ENCODE measurements at places on chromosomes 6 and 20.

DNA sequence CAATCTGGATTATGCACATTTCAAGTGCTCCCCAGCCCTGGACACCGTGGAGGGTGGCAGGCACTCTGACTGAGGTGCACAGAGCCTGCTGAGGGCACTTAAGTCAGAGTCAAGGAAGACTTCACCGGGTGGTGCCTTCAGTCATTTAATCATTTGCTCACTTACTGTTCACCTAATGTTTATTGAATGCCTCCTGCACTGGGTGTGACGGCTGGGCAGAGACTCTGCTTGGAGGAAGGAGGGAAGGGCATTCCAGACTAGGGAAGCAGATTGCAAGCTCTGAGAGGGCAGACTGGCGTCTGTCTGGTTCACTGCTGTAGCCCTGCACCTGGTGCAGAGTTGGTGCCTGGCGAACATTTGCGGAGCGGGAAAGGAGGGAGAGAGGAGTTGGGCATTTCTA, 54.2 kb upstream of the FAM83D start:
- DNase-seq: no peak

GRCh38 chr6:2794171-2794730, 29.1 kb downstream of the WRNIP1 start:
- DNase-seq: no peak

DNA sequence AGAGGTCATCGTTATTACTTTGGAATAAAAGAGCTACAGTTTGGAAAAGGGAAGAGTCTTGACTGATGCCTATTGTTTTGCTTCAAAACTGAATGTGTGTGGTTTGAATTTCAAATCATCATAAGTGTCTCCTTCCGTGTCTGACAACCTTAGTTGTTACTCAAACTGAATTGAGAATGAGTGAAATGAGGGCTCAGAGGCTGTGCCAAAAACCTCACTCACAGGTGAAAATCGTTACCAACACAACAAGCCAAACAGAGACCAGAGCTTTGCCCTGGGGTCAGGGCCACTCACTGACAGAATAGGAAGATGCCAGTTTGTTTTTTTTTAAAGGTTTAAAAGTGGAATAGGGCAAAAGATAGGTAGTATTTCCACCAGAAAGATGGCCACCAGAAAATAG, 15.2 kb upstream of the SIRT5 start:
- DNase-seq: no peak

- no peak for DNase-seq
Measured at GRCh38 chr6:24549674-24550353, 55.0 kb downstream of the ALDH5A1 start.

DNA sequence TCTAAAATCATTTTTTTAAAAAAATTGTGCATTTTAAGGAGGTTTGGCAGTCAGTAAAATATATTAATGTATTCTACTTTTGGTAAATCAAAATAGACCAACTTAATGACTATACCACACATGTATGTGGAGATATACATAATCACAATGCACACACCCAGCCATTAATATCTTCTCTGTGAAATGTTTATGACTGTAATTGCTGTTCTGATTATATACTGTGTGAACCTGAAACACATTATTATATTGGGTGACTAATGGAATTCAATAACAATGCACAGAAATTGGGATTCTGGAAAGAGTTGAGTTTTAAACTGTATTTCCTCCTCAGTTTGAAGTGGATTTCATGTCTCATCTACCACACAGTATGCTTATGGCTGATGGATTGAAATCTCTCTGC, 233.6 kb downstream of the PLCB1 start:
- DNase-seq: no peak

DNA sequence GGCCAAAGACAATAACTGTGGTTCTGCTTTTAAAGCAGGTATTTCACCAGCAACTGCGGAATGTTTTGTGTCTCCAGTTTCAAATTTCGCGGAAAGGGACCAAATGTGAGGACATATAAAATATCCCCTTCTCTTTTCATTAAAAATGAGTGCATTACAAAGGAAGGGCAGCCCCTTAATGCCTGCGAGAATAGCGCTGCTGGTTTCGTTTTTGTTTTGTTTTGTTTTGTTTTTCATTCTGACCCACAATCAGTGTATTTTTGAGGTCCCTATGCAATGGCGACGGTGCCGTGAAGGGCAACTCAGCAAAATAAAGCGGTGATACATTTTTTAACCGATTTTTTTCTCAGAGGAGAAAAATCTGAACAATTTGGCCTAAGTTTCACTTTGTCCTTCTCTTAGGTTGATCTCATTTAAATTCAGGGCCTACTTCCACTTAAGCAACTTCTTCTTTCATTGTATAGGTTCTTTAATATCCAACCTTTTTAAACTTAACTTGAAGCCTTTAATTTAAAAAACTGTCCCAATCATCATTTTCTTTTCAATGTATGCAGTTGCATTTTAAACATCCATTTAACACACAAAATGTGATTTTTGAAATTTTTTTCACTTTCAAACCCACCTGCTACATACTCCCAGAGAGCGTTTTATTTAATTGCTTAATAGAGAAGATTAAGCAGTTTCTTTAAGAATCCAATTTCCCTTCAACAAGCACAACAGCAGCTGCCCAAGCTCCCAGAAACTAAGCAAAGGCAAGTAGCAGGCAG, 2.9 kb upstream of the HIVEP2 start:
- no peak for DNase-seq

DNA sequence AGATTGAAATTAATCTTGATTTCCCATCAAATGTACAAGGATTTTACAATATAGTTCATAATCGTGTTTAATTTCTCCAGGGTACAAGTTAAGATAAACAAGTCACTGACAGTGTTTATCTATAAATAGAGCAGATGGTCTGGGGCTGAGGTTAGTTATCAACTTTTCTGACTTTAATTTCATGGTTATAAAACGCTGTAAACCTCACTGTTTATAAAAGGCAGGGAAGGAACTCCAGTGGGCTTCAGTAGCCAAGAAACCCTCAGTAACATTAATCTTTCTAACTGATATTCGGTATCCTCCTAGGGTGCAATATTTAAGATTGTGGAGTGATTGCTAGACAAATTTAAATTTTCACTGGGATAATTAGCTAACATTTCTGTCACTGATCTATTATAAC, 68.6 kb downstream of the GFRAL start:
- DNase-seq: no peak

- DNase-seq: no peak
Measured at GRCh38 chr20:19992996-19993908, 23.9 kb upstream of the NAA20 start.

DNA sequence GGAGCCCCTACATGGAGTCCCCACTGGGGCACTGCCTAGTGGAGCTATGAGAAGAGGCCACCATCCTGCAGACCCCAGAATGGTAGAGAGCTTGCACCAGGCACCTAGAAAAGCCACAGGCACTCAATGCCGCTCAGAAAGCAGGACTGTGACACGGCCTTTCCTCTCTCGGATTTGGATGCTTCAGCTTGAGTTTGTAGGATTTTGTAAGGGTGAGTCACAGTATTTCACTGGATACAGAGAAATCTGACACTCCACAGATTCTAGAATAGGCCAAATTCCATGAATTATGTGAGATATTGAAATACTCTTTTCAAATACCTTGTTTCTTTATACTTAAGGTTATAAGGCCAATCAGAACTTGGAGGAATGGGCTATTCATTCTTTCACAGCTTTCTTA, 424.5 kb downstream of the HTR1B start:
- no peak for DNase-seq

DNA sequence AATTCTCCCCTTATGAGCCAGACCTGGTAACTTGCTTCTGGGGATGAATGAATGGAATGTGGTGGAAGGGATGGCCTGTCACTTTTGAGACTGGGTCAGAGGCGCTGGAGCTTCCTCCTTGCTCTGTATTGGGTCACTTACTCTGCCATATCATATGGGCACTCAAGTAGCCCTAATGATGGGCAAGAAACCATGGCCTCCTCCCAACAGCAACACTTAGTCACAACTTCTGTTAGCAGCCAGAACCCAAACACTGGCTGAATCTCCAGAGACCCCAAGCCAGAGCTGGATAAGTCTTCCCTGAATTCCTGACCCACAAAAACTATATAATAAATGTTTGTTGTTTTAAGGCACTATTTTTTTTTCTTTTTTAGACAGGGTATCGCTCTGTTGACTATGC, 5.5 kb downstream of the E2F1 start:
- no peak for DNase-seq

DNA sequence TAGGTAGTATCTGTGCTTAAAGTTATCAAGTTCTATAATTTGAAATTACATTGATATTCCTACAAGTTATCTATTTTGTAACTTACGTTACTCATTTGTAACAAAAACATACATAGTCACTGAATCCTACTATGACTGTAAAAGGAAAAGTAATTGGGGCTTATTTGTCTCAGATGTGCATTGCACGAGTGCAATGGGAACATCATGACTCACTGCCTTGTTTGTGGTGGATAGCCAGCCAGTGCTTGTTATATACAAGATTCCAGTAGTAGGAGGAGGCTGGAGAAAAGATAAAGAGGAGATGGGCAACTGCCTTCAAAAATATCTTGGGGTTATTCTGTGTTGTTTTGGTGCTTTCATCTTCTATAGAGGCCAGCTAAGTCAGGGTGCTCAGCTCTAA, 164.1 kb downstream of the RNF144B start:
- DNase-seq: no peak

- DNase-seq: no peak
Measured at GRCh38 chr20:16576219-16576618, 3.0 kb upstream of the KIF16B start.

- no peak for DNase-seq
Measured at GRCh38 chr6:31152781-31153180, 4.8 kb downstream of the CCHCR1 start.

DNA sequence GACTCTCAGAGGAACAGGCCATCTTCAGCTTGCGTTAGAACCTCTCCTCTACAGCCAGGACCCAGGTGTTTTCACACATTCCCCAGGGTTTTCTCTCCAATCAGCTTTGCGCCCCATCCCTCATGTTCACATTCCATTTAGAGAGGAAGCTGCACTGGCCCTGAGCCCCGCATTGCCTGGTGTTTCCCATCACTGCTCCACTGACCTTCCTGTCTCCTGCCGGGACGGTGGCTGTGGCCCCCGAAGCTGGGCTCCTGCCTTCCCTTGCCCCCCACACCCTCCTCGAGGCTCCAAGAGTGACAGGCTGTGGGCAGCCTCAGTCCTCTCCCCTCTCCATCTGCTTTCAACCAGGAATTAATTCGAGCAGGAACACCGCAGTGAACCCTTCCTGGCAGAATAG, 357.3 kb downstream of the THBS2 start:
- no peak for DNase-seq

GRCh38 chr6:24902782-24903181, 33.0 kb downstream of the RIPOR2 start:
- no peak for DNase-seq

DNA sequence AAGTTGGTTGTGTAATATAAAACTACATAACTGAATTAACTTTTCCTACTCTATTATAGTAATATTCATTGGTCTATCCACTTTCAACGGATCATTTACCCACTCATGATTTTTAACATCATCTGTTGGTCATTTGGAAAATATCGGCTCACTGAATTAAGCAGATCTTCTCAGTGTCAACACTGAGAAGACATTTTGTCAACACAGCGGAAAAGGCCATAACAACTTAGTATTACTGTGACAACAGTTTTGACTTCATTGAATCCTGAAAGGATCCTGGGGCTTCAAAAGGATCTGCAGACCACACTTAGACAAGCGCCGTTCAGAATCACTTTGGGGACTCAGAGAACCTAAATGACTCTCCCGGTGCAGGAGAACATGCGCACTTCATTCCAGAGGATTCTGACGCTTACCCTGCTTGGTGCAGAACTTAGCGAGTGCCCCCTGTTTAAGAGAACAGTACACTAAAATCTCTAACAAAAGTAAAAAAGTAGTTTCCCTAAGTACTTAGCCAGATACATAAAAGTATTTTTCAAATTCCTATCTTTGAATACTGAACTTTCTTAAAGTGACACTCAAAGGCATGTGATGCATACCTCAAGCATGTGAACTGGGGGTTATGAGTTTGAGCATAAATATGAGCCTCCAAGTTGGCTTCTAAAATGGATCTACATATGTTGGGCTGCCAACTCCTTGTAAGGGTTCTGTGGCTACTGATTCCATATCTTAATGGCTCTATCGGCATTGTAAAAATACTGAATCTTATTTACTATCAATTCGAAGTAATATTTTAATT, 4.0 kb downstream of the ZBTB2 start:
- DNase-seq: no peak

DNA sequence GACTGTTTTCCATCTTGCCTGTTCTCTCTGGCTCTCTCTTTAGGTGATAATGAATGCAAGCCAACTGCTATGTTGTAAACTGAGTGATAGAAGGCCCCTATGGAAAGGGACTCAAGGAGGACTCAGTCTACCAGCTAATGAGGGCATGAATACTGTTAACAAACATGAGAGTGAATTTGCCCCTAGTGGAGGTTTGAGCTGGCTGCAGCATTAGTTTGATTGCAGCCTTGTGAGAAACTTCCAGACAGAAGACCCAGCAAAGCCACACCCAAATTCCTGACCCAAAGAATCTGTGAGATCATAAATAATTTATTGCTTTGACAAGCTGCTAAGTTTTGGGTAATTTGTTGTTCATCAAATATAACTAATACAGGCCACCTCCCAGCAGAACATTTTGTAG, 50.0 kb upstream of the PLCB1 start:
- DNase-seq: peak; percentile 19

- no peak for DNase-seq
Measured at GRCh38 chr20:37725165-37725564, 31.3 kb downstream of the CTNNBL1 start.

DNA sequence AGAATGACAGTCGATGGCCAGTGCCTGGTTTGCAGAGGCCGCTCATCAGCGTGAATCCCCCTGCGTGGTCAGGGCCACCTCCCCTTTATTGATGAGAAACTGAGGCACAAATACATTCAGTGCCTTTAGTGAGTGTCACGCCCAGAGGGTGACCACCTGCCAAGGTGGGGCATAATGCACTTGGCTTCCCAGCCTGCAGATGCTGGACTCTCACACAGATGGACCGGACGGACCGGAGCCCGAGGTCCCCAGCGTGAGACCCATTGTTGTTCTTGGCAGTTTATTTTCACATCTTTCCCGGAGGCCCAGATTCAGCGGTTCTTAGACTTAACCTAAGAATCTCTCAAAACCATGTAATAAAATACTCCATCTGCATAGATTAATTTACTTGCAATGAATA, 74.4 kb downstream of the YTHDF1 start:
- no peak for DNase-seq

- no peak for DNase-seq
Measured at GRCh38 chr20:17651760-17652388, 30.2 kb downstream of the RRBP1 start.

DNA sequence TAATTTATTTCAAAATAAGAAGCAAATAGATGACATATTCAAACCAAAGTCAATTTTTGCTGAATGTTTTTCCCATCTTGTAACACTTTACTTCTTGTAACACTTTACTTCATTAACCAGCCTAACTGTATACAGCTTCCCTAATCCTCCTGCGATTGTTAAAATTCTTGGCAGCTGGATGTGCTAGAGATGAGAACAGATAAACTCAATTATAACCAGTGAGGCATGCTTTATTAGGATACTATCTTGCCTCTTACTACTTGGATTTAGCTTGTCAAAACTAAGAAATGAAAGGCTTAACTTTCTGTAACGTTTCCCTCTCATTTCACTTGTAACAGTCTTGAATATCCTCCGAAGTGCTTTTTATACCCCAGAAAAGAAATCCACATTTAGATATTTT, 94.1 kb upstream of the BMP5 start:
- no peak for DNase-seq

- DNase-seq: no peak
Measured at GRCh38 chr20:17767624-17768023, 67.9 kb downstream of the BANF2 start.

Data from Kasumi-1 (cell line).